ENCODE measurements at places on chromosomes 4 and X.

DNA sequence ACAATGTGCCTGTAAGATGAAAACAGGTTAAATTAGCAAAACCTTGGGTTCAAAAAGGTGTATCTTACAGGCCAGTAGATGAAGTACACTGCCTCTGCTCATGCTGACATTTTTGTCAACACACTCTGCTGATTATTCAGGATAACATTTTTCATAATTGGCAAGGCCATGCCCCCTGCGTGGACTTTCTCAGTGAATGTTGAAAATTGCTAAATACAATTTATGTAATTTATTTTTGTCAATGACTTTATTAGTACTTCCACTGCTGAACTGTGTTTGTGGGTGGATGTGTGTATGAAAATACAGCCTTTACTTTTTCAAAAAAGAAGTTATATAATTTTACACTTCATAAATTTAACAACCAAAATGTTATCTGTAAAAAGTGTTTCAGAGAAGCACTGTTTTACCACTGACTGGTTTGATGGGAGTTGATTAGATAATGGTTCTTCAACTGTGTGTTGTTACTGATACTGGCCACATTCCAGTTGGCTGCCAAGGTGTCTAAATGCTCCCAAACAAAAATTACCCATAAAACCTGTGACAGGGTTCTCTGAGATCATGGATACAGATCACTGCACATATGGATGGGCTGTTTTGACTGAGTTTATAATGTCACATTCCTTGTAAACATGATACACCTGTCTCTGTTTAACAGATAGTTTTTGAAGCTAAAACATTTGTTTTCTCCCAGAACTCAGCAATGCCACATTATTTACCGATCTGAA lies 151.9 kb upstream of the SLC7A11 start:
- no peak for DNase-seq

DNA sequence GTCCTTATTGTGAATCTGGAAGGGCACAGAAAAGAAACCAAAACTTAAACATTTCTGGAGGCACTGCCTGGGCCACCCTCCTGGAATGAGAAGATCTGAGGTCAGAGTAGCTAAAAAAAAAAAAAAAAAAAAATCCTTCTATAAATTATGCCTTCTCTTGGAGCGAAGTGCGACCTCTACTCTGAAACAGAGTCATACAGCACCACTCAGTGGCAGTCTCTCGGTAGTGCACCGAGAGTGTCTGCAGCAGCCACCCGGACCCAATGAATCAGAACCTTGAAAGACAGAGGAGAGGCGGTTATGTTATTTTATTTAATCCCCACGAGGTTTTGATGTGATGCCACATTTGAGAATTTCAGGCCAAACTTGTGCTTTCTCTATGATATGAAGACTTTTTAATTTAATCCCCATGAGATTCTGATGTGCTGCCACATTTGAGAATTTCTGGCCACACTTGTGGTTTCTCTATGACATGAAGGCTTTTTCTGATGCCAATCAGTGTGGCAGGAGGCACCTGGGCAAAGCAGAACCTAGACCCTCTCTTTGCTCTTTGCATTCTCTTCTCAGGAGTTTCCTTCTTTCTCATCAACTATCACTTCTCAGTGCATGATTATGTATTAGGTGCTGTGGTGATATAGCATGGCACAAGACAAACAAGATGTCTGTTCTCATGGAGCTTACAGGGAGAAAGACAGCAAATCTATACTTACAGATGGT lies 5.6 kb upstream of the CT47C1 start:
- DNase-seq: no peak

- no peak for DNase-seq
Measured at GRCh38 chrX:39144956-39145355, 343.7 kb downstream of the MID1IP1 start.

GRCh38 chr4:62618042-62618441 lies 1417.9 kb downstream of the ADGRL3 start:
- DNase-seq: no peak

DNA sequence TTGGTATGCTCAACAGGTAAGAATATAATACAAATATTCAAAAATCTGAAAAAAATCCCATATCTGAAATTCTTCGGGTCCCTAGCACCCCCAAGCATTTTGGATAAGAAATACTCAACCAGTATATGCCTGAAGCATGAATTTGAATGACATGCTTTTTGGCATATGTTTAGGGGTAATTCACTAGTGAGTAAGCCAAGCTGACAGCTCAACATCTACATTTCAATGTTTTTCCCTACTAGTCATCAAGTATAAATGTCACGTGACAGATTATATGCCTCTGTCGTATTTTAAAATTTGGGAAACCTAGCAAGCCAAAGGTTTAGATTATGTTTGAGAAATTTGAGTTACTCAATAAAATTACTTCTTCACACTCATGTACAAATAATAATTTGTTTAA lies 125.1 kb downstream of the FGF16 start:
- no peak for DNase-seq

GRCh38 chr4:80096175-80096850 lies 23.3 kb upstream of the ANTXR2 start:
- DNase-seq: no peak
